ENCODE measurements at places on chromosomes 1 and 21. TPM values are rescaled to one million over a fixed set of nuclear protein-coding genes. Genes with fewer than 3 reads are reported as not detected.

Gene S100A2
- 143 TPM for total RNA-seq

Gene LRRN2
- total RNA-seq: 0.10 TPM

Gene LEFTY1
- total RNA-seq: not detected

Gene S100A7
- 12.2 TPM for total RNA-seq

Gene AGBL4
- total RNA-seq: 0.66 TPM

Gene MTARC1
- total RNA-seq: 1.9 TPM

Gene AUNIP
- not detected for total RNA-seq

Gene MECR
- 28.3 TPM for total RNA-seq

Gene DMBX1
- total RNA-seq: 0.42 TPM

Gene RIMS3
- total RNA-seq: 2.9 TPM

Gene TNNI3K
- total RNA-seq: not detected

Gene TCP10L
- not detected for total RNA-seq

Gene HSD11B1
- 41.4 TPM for total RNA-seq

Gene C1orf159
- 16.1 TPM for total RNA-seq
